ENCODE measurements at places on chromosomes 7 and 10.

DNA sequence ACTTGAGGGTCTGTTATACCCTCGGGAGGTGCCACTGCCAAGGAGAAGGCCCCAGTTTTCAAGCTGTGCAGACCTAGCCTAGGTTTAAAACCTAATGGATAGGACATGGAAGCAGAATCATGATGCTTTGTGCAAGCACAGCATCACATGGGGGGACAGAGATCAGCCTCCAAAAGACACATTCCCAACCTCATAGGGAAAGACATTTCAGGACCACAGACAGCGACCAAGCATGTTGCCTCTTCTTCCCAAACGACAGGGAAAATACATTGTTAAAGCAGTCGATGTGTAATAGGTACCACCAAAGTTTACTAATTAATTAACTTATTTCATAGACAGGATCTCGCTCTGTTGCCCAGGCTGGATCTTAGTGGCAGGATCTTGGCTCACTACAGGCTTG, 573.9 kb downstream of the TCERG1L start:
- DNase-seq = no peak

DNA sequence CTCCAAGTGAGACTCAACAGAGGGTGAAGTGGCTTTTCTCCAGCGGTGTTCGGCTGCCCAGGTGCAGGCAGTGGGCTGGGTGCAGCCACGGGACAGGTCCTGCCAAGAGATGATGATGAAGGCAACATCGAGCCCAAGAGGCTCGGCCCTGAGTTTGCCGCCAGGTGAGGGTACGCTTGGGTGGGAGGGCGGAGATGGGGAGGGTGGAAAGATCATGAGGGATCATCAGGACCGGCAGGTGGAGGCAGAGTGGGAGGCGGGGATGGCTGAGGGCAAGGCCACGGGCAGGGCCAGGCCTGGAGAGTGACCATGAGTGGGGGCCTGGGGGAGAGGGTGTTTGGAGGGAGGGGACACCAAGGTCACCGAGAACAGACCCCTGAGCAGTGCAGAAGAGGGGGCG, 17.8 kb upstream of the AMZ1 start:
- no peak for DNase-seq

- no peak for DNase-seq
Measured at GRCh38 chr10:130190737-130191115, 54.5 kb downstream of the GLRX3 start.

GRCh38 chr7:8184221-8184620, 77.7 kb downstream of the ICA1 start:
- DNase-seq = no peak

- DNase-seq = no peak
Measured at GRCh38 chr10:46554166-46554781, 2.2 kb downstream of the GPRIN2 start.

DNA sequence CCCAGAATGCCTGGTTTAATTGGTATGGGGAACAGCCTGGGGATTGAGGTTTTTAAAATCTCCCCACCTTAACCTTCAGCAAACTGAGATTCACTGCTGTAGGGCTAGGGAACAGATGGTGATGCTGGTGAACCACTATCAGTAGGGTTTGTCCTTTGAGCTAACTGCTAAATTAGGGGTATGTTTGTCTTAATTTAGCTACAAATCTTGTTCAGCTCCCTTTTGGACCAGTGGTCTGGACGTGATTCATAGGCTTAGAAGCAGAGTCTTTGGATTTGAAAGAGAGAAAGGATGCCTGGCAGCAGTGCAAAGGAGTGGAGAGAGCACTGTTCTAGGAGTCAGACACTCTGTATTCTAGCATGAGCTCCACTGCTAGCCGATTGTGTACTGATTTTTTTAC, 2.8 kb downstream of the HDAC9 start:
- DNase-seq = no peak

- DNase-seq = no peak
Measured at GRCh38 chr7:24965831-24966708, 13.9 kb downstream of the OSBPL3 start.

GRCh38 chr10:103078309-103078615, 114.8 kb downstream of the NT5C2 start:
- no peak for DNase-seq

DNA sequence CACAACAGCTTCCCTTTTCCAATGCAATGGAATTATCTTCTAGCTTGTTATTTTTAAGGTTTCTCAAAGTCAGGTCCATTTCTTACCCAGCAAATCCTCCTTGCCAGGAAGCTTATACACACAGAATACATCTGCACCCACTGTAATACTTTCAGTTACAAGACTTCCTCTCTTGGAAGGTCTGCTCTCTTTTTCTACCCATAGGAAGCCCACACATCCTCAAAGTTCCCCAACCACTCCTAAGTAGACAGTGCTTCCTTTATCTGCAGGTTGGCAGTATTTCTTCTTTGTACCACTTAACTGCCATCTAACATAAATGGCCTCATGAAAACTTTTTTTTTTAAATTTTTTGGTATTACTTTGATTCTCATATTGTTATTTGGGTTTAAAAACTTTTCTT, 155.6 kb downstream of the TAX1BP1 start:
- DNase-seq = no peak

- DNase-seq = no peak
Measured at GRCh38 chr7:33379891-33380525, 250.6 kb downstream of the BBS9 start.

Measured in heart left ventricle (tissue), 16 donors.